ENCODE measurements at places on chromosomes 3 and 15.

- DNase-seq: no peak
Measured at GRCh38 chr3:126916546-126916945, 66.4 kb upstream of the PLXNA1 start.

DNA sequence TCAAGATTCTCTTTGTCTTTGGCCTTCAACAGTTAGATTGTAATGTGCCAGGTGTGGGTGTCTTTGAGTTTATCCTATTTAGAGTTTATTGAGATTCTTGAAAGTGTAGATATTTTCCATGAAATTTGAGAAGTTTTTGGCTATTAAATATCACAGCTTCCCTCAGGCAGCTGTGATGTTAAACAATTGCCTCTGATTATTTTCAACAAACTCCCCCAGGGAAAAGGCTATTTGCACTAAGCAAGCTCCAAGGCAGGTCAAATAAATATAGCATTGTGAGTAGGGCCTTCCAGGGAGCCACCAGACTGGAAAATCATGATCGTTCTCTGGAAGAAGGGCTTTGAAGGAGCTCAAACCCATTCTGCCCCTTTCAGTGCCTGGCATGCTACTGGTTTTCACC lies 107.0 kb downstream of the EEFSEC start:
- no peak for DNase-seq

DNA sequence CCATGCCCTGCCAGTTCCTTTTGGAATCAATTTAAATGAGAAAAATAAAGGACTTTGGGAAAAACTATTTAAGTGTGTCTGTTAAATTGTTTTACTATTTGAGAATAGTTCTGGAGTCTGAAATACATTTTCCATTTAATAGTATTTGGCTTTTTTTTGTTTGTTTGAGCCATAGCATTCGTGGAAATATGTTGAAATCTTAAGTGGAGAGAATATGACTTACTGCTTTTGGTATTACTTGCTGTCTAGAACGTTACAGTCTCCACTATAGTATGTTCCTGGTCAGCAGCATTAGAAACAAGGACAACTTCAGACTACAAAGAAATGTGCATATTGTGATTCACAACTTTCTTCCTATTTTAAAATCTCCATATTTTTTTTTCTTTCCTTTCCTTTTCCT lies 179.4 kb downstream of the GHSR start:
- DNase-seq: no peak

DNA sequence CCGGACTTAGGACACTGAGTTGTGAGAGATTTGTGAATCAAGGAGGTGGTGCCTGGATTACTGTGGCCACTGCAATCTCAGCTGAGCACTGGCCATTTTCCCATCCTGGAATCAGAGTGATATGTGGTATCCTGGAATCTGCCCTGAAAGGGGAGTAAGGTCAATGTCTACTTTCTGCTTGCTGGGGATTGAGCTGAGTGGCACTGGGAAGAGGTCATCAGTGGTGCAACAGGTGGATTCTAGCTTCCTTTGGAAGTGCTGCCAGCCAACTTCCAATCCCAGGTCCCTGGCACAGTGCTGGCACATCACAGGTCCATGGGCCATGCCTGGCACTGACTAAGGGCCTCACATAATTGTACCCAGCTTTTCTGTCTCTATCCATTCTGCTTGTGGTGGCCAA lies 20.6 kb upstream of the TSEN2 start:
- DNase-seq: no peak

GRCh38 chr15:70159713-70160009 lies 61.9 kb upstream of the TLE3 start:
- no peak for DNase-seq

DNA sequence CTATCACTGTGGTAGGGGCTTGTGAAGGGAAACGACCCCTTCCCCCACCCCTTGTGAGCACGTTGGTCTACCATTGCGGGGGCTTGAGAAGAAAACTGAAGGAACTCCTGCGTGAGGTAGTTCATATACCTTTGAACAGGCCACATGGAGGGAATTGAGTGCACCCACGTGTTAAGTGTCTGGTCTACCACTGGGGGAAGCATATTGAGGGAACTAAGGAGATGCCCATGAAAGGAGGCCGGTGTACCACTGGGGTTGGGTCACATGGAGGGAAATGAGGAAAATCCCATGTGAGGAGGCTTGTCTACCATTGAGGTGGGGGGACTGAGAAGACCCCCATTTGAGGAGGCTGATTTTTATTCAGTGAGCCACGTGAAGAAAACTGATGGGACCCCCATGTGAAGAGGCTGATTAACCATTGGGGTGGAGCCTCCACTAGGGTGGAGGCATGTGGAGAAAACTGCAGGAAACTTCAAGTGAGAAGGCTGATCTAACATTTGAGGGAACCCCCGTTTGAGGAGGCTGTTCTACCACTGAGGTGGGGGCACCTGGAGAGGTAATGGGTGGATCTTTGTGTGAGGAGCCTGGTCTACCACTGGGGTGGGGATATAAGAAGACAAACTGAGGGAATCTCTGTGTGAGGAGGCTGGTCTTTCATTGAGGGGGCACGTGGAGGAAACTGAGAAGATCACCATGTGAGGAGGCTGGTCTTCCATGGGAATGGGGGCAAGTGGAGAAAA lies 163.2 kb downstream of the FBLN2 start:
- no peak for DNase-seq

GRCh38 chr3:161222662-161223061 lies 1.6 kb downstream of the NMD3 start:
- DNase-seq: no peak

GRCh38 chr3:96813820-96814650 lies at the start of gene EPHA6:
Gene EPHA6 (plus strand): TSS chr3:96814594.
- no peak for DNase-seq

GRCh38 chr3:8571256-8571655 lies 69.6 kb downstream of the LMCD1 start:
- DNase-seq: no peak

GRCh38 chr3:194431554-194431953 lies 32.5 kb upstream of the GP5 start:
- DNase-seq: no peak

- no peak for DNase-seq
Measured at GRCh38 chr3:152452318-152452717, 183.6 kb downstream of the MBNL1 start.

DNA sequence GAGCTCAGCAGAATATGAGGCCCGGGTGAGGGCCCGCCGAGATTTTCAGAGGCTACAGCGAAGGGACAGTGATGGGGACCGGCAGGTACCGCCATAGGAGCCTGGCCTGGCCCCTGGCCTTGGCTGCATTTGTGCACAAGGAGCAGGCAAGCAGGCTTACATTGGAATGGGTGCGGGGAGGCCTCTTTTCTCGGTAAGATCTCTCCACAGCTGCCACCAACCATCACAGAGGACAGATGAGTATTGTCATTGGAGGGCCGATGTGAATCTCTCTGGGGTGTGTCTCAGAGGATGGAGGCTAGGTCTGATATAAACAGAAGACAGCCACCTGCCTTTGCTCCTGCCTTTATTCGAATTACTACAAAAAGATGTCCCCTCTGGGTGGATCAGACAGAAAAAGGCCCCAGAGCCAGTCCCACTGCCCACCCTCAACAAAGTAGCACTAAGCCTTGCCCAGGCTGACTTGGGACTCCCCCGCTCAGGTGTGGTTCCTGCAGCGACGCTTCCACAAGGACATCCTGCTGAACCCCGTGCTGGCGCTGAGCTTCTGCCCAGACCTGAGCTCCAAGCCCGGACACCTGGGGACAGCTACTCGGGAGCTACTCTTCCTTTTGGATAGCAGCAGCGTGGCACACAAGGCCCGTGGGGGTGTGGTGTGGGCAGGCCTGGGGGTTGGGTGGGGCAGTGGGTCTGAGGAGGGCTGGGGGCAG lies 5.4 kb downstream of the VWA5B2 start:
- DNase-seq: no peak

DNA sequence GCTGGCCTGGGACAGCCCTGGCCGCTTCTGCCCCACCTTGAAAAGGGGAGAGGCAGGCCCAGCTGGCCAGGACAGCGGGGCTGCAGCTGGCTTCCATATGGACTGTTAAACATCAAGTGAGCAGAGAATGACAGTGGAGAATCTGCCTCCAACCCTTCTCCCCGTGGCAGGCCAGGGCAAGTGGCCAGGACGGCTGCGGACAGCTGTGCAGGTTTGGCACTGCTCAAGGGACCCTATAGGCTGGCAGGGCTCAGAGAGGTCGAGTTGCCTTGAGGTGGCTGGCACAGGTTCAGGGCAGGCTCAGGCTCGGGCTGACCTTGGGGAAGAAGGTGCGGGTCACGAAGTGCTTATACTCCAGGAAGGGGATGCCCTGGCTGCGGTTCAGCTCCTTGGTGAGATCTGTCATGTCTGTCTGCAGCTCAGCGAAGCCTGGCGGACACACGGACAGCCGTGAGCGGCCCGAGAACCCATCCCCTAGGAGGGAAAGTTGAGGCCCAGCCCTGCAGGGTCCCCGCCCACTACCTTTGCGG lies 24.3 kb downstream of the H1-8 start:
- no peak for DNase-seq

DNA sequence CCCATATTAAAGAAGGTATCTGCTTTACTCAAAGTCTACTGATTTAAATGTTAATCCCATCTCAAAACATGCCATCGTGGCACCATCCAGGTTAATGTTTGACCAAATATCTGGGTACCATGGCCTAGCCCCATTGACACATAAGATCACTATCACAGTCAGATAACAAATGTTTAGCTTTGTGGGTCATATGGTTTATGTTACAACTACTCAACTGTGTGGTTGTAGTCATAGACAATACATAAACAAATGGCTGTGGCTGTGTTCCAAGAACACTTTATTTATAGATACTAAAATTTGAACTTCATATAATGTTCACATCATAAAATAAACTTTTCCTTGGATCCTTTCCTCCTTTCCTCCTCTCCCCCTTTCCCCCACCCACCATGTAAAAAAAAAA lies 9.8 kb upstream of the SNRPN start:
- no peak for DNase-seq

GRCh38 chr3:50381383-50381782 lies 22.1 kb upstream of the TMEM115 start:
- no peak for DNase-seq

GRCh38 chr3:55611121-55611520 lies 124.0 kb upstream of the WNT5A start:
- no peak for DNase-seq

DNA sequence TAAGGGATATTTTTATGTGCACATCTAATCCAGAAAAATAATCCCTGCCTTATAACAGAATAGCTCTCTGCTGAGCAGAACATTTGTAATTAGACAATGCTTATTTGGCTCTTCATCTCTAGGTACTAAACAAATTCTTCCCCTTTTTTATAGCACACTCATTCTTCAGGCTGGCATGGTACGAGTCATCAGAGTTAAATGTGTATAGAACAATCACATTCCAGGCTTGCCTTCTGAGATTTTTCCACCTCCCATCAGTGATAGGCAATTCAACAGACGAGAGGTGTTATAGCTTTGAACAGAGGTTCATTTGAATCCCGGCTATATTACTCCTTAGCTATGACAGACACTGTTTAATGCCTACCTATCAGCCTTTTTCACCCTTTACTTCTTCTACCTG lies 21.4 kb upstream of the SPPL2A start:
- no peak for DNase-seq

DNA sequence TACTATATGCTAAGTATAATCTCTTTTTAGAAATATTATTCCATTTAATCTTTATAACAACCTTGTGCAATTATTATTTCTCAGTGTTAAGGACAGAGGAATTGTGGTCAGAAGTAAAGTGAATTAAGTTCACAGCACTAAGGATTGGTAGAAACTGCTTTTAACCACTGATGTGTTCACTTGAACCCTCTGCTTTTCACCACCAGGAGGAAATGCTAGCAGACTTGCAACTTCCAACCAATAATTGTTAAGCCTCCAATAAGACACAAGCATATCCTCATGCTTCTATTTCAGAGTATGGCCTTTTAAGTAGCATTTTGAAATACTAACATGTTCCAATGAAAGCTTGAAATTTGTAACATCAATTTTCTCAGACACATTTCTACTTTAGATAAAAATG lies 527.4 kb downstream of the SI start:
- DNase-seq: no peak

DNA sequence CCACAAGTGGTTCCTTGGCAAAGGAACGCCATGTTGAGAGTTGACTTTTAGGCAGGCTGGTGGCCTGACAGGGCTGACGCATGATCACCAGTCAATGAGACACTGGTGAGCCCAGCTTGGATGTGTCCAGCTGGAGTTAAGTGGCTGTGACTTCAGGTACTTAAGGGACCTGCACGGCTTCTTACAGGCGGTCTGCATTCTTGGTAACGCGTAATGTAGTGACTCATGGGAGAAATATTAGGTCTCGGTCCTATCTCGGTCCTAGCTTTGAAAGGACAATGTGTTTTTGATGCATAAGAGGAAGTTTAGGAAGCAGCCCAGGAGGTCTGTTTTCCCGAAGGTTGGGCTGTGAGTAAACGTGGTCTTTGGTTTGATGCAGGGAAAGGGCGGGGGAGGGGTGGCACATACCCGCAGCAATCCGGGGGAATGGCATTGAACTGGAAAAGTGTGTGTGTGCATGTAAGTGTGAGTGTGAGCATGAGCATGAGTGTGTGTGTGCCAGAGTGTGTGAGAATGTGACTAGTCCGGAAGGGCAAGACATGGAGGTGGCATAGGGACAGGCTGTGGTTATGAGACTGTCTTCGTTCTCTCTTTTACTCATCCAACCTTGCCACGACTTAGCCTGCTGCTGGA lies 55.3 kb downstream of the FAM43A start:
- no peak for DNase-seq

DNA sequence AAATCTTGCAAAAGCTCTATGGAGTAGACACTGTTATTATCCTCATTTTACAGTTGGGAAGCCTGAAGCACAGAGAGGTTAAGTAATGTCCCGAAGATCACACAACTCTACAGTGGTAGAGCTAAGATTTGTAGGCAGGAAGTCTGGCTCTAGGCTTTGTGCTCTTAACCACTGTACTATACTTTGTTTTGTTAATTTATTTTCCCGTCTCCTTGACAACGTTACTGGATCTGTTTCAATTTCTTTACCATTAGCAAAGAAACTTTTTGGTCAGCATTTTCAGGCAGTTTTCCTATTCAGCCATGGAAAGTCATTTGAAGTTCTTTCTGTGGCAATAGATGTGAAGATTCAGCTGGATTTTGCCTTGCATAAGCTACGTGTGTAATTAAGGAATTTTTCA lies 51.7 kb downstream of the OTOL1 start:
- no peak for DNase-seq

GRCh38 chr3:170442947-170443346 lies 24.3 kb downstream of the CLDN11 start:
- no peak for DNase-seq

- DNase-seq: no peak
Measured at GRCh38 chr3:30577788-30578187, 28.6 kb upstream of the TGFBR2 start.

- DNase-seq: no peak
Measured at GRCh38 chr3:117709108-117709507, 999.5 kb downstream of the TUSC7 start.

Measured in activated CD8-positive, alpha-beta memory T cell treated with anti-CD3 and anti-CD28 coated beads, Interleukin-2, amount 50 U/mL, for 4 hours (primary cell).